ENCODE measurements at places on chromosomes 5 and 9. TPM values are rescaled to one million over a fixed set of nuclear protein-coding genes. Genes with fewer than 3 reads are reported as not detected.

DNA sequence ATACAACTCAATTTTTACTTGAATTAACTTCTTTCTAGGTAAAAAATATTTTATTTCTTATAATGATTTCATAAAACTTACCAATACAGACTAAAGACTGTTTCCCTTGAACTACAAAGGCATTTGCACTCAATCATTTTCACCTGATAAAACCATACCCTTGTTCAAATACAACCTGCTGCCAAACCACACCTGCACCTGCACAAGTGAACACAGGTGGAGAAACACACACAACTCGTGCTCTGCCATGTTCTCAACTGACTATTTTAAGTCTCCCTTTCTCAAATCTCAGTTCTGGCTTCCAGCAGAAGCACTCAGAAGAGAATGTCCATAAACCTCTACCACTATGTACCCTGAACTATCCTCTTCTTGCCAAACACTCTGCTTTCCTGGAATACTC, 1892.1 kb downstream of the MAT2B start:
- DNase-seq, result no peak

- no peak for DNase-seq
These were observed 190.5 kb downstream of the NXNL2 start for GRCh38 chr9:88725300-88726019.

DNA sequence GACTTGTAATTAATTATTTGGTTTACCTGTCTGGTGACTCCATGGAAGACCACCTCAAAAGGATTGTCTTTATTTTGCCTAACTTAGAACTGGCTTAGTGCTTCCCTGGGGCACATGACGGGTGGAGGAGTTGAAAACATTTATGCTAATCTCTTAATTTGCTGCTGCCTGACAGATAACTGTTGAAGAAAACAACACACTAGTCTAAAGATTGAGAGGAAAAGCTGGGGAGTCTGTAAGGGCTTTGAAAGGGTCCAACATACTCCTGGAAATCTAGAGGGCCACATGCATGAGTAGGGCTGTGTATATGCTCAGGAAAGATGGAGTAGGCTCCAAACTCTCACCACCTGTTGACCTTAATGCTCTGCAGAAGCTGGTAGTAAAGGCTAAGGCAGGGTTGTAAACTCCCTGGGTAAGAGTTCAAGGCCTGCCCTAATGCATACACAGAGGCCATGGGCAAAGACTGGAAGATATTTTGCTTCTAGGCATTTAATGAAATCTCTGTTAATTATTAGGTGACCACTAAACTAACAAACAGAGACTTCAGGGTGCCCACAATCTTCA, 40.7 kb downstream of the NR3C1 start:
- DNase-seq, result no peak

DNA sequence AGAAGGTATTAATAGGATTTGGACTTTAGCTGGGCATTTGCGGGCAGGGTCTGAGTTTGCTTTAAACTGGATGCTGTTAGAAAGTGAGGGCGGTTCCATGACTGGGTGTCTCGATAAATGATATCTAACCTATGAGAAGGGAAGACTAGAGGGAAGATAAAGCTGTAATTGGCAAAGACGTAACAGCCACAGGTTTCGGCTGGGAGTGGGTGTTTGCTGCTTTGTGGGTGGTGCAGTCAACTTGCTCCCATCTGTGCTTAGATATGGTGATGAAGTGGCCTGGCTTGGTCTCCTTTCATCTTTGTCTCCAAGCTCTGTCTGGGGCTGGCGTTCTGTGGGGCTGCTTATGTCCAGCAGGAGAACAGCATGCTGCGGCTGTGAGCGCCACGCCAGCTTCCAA, 23.3 kb downstream of the OR2V1 start:
- DNase-seq, result no peak

The MELK gene
- total RNA-seq, result 27.4 TPM
